Dorsolateral prefrontal cortex (tissue), 122 donors: ENCODE measurements at places on chromosomes 2 and 18.

GRCh38 chr18:43350176-43350575 is 72.9 kb upstream of the SYT4 start:
- no peak for DNase-seq

DNA sequence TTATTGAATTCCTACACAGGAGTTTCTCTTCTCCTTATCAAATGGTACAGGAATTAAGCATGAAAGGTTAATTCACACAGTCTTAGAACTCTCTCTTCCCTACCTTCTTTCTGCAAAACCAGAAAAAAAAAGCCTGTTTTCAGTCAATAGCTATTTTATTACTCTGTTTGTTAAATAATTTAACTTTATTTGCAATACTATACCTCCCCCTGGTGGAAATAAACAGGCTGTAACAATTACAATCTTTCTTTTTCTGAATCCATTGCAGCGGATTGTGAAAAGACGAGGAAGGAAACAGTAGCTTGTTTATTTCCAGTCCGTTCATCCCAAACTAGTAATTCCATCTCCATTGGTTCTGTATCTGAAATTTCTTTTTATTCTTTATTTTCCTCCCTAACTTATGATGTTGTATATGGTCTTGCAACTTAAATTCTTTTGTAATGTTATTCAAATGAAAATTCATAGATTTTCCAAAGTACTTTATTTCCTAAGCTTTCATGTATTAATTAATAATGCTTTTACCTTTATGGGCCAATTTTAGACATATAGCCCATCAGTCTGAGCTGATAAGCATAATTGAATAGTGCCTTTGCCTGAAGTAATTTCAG is 165.2 kb downstream of the SH3BP4 start:
- no peak for DNase-seq

- no peak for DNase-seq
Observed at GRCh38 chr2:182628916-182629315, 87.1 kb upstream of the DNAJC10 start.

GRCh38 chr2:104853534-104854497 is at the start of gene POU3F3:
Gene POU3F3 (plus strand): TSS chr2:104854115. CDS start chr2:104855511, 1,396 bp downstream.
- peak; percentile 99 for DNase-seq

DNA sequence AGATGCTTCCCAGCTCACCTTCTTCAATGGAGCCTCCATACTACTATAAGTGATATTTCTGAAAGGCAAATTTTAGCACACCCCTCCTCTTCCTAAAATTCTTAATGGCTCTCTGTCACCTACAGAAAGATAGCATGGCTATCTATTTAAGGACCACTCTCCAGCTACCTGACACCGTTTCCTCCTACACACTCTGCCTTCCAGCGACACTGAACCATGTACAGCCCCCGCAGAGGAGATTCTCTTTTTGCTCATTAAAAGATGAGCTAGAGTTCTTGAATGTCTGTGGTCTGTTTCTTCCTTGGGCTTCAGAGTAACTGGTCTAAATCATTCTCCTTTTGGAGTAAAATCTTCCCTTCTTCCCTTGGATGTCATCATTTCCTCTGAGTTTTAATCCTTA is 38.4 kb upstream of the GAREM1 start:
- DNase-seq: no peak

GRCh38 chr2:142682528-142682927 is 194.9 kb upstream of the KYNU start:
- no peak for DNase-seq

DNA sequence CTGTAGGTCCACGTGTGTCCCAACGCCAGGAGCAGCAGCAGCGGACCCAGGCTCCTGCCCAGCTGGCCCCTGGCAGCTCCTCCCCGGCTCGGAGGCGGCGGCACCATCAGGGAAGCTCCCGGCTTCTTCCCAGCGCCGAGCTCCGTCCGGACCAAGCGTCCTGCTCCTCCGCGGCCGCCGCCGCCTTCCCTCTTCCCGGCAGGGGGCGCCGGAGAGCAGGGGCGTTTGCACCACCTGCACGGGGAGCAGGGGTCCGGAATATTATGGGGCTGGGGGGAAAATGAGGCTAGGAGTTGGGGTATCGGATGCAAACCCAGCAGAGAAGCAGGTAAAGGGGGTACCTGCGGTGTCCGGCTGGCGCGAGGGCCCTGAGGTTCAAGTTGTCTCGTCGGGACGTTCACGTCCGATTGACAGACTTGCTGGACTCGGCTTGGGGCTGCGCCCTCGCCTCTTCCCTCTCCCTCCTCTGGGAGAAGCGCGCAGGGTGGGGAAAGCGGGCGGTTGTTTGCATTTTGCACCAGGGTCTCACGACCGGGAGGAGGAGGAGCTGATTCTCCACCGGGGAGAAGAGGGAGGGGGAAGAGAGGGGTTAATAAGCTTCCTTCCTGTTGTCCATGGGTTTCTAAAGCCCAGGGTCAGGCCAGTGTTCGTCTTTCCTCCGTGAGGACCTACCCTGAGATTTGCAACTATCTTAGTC is at the start of gene CCBE1:
CCBE1 (minus strand) TSS at position 188 of the 697 bp plus-strand sequence.
- DNase-seq: no peak

- DNase-seq: no peak
Observed at GRCh38 chr2:118269408-118270051, 181.3 kb downstream of the INSIG2 start.

DNA sequence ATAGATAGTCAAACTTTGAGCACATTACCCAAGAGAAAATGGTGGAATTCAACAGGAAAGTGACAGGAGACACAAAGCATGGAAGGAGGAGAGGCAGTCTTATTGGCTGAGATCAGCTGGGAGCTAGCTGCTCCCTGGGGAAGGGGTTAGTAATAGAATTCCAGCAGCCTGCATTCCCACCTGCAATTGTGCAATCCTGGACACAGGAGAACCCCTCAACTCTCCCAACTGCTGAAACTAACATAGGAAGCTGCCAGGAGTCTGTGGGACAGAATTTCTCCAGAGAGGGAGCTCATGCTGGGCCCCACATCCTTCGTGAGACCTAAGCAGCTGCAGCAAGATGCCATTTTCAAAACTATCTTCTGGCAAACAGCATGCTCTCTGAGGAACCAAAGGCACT is 69.8 kb upstream of the ACVR1C start:
- no peak for DNase-seq

DNA sequence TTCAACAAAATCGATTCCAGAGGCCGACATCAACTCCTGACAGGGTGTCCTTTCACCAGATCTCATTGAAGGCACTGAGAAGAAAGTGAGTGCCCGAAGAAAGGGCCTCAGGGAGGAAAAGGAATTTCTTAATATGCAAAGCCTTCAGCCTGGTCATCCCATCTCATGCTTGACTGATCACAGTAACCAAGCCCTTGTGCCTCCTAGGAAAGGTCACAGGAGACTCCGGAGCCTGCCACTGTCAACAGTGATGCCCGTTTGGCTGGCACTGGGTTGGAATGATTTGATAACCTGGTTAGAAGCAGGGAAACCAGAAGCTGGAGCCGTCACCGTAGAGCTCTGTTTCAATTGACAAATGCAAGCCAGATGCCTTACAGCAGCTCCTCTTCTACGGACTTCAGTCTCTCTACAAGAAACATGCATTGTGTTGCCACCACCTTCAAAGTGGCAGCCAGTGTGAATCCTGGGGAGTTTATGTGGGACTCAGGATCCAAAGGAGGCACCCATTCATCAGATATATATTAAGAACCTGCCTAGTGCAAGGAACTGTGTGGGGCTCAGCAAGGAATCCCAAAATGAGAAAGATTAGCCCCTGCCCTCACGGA is 24.6 kb downstream of the COX7A2L start:
- DNase-seq: no peak

- DNase-seq: peak; percentile 38
Observed at GRCh38 chr18:48408727-48409590, at the start of gene ZBTB7C. Gene ZBTB7C (minus strand): TSS chr18:48409383.

- no peak for DNase-seq
Observed at GRCh38 chr2:164523726-164524125, 97.6 kb downstream of the GRB14 start.

- DNase-seq: peak; percentile 41
Observed at GRCh38 chr18:79396431-79397246, 909 bp downstream of the NFATC1 start.

- DNase-seq: no peak
Observed at GRCh38 chr2:39385172-39385571, 51.9 kb downstream of the MAP4K3 start.

DNA sequence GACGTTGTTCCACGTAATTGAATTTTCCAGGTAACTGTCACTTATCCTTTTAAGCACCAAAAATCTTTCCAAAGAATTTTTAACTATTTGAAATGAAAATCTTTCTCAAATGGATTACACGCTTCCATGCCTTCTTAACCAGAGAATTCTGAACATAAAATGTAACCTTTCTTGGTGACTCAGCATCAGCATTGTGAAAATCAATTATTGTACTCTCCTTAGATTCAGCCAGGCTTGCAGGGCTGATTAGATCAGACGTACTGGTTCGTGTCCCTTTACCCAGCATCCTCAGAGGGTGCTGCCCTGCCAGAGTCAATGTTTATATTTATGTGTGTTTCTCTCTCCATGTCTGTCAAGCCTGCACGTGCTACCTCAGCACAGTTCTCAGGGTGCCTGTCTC is 623.9 kb downstream of the CNTNAP5 start:
- no peak for DNase-seq

GRCh38 chr18:47930931-47931717 is 665 bp upstream of the SMAD2 start:
- DNase-seq: peak; percentile 99

- DNase-seq: no peak
Observed at GRCh38 chr2:8198766-8199382, 483.0 kb upstream of the ID2 start.

DNA sequence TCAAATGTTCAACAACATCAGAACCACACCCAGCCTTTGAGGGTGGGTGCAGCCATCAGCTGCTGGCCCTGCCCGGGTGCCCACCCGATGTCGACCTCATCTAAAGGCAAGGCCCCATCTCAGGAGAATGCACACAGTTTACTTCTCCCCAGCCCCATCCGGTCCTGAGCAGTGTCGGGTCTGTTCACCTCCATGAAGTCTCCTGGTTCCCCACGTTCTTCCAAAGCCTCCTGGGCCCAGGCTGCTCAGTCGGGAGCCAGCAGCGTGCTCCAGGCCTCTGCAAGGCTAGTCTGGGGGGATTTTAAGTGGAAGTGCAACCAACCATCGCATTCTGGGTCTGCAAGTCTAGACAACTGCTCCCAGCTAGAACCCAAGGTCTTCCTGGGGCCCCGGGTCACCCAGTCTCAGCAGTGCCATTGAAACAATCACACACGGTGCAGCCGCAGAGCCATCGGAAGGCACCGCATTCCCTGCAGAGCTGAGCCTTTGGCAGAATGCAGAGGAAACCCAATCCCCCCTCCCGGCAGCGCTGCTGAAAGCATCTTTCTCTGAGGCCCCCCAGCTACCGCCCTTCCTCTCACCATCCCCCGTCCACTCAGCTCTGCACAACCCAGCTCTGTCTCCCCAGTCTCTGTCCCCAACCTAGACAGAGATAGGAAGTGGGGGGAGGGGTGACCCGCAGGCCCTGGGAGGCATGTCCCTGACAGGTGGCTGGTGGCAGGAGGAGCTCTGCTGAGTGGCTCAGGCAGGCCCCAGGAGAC is 8.5 kb downstream of the ESPNL start:
- no peak for DNase-seq

DNA sequence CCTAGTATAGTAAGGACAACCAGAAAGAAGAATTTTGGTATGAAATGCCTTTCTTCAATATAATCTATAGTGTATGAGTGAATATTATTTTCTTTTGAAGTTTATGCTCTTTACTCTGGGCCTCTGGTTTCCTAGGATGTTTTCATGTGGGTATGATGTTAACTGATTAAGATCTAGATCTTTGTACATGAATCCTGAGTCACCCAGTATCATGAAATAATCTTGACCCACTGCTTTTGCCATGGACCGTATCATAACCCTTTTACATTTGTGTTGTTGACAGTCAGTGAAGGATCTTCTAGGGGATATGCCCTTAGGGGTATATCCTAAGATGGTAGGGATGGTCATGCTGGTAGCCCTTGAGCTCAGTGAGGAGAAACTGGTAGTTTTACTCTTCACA is 100.3 kb downstream of the RAB3GAP1 start:
- no peak for DNase-seq

DNA sequence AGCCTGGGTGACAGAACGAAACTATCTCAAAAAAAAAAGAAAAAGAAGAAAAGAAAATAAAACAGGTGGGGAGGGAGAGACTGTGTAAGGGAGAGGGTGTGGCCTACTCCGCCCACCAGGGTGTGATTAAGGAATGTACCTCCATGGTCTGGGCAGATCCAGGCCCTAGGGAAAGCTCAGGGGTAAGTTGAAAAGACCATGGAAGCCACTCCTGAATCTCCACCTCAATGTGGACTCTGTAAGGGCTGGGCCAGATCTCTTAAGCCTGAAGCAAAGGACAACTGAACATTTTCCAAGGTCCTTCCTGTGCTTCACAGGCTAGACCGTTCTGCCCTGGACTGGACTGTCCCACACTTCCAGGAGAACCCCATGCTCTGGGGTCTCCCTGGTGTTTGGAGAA is 9.7 kb upstream of the ATG16L1 start:
- DNase-seq: no peak

DNA sequence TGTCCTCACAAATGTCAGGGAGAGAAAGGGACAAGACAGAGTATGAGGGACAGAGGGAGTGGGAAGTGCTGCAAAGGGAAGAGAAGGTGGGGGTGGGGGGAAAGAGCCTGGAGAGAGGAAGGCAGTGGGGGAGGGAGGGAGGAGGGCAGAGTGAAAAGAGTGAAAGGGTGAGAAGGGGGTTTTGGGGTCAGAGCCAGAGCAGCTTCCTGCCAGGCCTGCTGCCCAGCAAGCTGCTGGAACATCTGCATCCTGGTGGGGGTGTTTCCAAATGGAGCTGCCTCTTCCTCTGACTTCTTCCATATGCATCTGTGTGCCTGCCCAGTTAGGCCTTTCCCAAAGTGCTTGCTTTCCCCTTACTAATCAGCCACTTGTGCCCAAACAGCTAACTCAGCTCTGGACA is 94.3 kb upstream of the CELF4 start:
- no peak for DNase-seq

DNA sequence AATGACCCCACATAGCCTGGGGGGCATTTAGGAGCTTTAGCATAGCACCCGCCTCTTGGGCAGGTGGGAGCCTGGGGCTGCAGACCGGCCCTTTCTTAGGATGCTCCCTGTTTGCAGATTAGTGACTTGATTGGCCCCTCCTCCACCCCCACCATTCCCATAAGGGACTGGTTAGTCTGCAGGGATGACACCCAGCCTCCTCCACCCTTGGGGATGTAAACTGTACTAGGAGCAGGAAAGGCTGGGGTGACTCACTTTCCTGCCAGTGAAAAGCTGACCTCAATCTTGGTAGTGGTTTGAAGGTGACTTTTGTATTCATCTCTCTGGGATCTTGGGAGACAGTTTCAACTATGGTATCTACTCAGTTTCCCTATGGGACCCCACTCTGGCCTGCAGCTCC is 24.2 kb downstream of the CTIF start:
- DNase-seq: no peak

GRCh38 chr18:78766651-78767533 is 212.7 kb upstream of the SALL3 start:
- no peak for DNase-seq

- no peak for DNase-seq
Observed at GRCh38 chr2:46704041-46704440, 211.6 kb downstream of the MCFD2 start.

GRCh38 chr2:238136820-238137537 is 1.5 kb upstream of the KLHL30 start:
- no peak for DNase-seq

GRCh38 chr2:61218817-61219170 is 56.8 kb downstream of the C2orf74 start:
- no peak for DNase-seq
